ENCODE measurements at places on chromosomes 6 and 20.
A peak's percentile ranks its signal among the peaks of the same experiment; 100 is the strongest.

GRCh38 chr6:19999319-20000191 lies 162.4 kb downstream of the ID4 start:
- peak; percentile 4 for DNase-seq

GRCh38 chr6:63740709-63741108 lies 105.1 kb downstream of the PHF3 start:
- peak; percentile 57 for DNase-seq

- DNase-seq: no peak
These were observed 6.8 kb upstream of the BFSP1 start for GRCh38 chr20:17537959-17538358.

GRCh38 chr6:108108374-108108773 lies 33.8 kb upstream of the OSTM1 start:
- DNase-seq: no peak

Data from RWPE1 (cell line).